ENCODE measurements at places on chromosomes 7 and 10.

DNA sequence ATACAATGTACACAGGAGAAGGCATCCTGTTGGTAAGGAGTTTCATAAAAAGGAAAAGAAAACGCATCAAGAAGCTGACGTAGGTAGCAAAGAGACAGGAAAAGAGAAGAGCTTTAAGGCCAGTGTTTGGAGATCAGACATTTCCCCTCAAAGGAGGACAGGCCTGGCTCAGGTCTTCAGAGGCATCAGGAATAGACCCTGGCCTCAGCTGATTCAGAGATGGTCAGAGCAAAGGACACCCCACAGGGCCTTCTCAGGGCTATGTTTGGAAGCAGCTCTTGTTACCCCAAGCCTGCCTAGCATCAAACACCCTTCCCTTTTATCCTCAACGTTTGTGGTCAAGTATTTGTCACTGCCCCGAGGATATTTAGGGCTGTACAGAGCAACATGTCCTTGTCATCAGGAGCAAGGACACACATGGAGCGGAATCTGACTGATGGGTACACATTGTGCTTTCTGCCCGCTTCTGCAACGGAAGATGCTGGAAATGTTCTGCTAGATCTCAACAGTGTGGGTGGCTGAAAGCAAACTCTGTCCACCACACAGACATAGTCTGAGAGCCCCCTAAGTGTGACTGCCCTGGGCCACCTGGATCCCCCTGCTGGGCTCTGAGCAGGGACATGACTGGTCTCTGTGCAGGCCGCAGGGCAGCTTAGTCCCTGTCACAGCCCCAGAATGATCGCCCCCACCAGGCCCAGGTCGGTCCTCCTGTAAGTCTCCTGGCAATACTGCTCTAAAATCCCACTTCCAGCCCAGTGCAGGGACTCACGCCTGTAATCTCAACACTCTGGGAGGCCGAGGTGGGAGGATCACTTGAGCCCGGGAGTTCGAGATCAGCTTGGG is 1.0 kb upstream of the ZDHHC4 start:
- no peak for DNase-seq

DNA sequence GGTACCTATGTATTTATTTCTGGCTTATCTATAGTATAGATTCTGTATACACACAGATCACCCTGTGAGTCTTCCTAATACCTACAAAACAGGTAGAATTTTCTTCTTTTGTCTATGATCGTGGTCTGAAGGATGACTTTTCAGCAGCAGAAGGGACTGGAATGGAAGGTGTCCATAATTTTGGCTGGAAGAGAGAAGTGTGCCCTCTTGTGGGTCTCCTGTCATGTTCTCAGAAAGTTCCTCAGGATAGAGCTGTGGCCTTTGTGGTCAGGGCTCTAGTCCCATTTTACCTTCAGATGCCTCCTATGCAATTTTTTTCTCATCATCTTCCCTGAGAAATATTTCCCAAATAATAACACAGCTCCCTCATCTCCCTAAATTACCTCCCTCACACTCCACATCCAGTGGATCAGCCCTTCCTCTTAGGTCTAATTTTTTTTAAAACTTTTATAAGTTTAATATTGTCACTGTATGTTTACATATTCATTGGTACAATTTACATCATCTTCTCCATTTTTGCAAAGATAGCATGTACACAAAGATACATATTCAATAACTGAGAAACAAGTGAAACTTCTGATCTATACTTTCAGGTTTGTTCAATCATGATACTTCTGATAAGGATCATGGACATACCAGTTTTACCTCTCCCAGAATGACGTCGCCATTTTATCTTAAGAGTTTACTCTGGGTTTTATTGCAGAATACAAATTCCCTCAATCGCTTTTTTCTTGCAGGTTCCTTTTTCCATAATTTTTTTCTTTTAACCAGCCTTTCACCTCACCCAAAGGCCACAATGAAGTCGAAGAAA is 112.7 kb downstream of the REEP3 start:
- peak; percentile 36 for DNase-seq

DNA sequence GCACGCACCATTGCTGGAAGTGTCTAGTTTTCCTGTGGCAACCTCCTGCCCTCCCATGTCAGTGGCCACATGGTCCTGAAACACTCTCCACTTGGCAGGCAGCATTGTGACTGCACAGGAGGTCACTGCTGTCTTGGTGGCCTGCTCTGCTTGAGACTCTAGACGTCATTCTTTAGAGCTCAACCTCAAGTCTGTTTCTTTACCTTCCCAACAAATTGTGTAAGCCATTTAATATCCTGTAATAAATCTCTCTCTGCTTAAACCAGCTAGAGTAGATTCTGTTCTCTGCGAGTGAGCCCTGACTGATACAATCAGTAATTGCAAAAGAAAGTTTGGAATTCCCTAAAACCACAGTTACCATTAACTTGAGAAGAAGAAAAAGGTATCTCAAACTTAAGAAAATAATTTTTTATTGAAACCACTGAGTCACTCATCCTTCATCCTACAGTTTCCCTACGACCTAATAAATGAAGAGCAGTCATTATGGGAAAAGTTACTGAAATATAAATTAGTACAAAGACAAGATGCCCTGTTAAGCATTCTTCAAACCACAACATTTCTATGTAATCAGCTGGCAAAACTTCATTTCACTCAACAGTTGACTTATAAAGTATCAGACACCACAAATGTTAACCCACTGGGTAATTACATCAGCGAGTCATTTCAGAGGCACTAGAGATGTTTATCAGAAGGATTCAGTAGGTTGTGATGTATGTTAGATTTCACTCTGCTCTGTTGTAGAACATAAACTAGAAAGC is 18.0 kb downstream of the SLC25A13 start:
- no peak for DNase-seq

DNA sequence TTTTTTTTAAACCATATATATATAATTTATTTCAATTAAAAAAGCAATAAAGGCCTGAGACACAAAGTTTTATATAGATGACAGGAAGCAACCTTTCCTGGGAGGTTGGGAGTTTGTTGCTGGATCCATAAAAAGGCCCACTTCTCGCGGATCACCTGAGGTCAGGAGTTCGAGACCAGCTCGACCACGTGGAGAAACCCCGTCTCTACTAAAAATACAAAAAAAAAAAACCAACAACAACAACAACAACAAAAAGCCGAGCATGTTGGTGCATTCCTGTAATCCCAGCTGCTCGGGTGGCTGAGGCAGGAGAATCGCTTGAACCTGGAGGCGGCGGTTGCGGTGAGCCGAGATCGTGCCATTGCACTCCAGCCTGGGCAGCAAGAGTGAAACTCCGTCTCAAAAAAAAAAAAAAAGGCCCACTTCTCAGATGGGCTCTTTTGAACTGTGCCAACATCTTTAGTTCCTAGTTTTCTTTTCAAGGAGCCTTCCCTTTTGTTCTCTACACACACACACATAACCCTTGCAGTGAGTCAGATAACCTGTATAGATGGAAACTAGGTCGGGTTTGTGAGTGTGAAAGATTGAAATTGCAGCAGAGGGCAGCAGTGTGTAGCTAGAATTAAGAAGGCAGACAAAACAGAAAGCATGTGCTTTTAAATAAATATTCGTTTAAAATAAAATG is 1.2 kb upstream of the SMNDC1 start:
- peak; percentile 84 for DNase-seq

- DNase-seq, result no peak
Measured at GRCh38 chr10:69890065-69890847, 88.5 kb downstream of the COL13A1 start.

GRCh38 chr10:62446627-62447026 is 72.5 kb downstream of the ZNF365 start:
- DNase-seq, result no peak

Data from Panc1 (cell line).